Stimulated activated CD4-positive, alpha-beta T cell treated with anti-CD3 and anti-CD28 coated beads, Interleukin-15, amount 100 ng/mL, for 1 hour (primary cell): ENCODE measurements at places on chromosomes 2 and 18.

DNA sequence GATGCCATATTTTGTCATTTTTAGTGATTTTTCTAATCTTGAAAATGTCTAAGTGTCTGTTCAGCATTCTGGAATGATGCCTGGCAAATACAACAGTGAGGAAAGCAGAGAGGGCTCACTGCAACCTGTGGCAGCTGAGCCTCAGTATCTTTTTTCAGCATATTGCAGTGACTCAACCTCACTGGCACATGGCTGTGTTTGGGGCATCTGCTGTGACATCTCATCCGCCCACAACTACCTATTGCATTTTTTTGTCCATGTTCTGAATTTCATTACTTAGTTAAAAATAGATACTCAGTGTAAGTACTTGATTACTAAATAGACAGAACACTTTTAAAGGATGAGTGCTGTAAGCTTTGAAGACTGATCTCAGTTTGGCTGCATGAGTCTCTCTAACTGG, 10.7 kb downstream of the BABAM2 start:
- DNase-seq, result peak; percentile 13

DNA sequence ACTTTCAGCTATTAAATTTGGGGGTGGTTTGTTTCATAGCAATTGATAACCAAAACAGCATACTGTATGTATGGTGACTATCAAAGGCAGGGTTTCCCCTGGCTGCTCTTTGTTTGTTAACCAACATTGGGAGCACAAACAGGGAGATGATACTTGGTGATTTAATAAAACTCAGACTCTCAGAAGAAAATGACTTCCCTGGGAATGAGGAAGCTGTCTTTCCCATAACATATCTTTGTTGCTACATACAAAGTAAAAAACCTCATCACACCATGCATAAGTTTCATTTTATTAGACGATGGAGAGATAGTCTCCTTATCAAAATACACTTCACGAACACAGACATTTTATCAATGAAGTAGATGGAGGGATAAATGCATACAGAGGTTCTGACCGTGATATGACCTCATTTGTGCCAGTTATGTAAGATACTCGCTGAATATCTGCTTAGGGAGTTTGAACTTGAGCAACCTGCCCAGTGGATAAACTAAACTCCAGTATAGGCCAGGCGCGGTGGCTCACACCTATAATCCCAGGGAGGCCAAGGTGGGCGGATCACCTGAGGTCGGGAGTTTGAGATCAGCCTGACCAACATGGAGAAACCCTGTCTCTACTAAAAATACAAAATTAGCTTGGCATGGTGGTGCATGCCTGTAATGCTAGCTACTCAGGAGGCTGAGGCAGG, 3.8 kb upstream of the NFE2L2 start:
- DNase-seq, result no peak

DNA sequence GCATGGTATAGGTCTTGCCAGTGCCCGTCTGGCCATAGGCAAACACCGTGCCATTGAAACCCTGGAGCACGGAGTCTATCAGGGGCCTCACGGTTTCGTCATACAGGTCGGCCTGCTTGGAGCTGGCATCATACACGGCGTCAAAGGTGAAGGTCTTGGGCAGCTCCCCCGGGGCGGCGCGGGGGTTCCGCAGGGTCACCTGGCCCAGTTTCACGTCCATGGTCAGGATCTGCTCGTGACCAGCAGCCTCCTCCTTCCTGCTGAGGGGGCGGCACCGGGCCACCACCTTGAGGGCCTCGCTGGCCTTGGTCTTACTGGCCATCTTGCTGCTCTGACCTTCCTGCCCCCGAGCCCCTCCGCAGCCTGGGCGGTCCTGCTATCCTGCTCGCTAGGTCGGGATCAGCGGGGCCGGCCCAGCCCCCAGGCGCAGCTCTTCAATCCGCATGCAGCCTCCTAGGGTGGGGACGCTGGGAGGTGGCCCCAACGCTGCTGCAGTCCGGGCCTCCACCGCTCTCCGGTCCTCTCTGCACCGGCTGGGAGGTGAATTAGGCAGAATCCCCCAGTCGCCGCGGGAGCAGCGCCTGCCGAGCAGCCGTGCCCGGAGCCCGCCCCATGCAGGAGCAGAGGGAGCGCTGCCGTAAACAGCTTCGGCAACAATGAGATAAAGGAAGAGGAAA, 563 bp downstream of the KIF3C start:
- peak; percentile 2 for DNase-seq

DNA sequence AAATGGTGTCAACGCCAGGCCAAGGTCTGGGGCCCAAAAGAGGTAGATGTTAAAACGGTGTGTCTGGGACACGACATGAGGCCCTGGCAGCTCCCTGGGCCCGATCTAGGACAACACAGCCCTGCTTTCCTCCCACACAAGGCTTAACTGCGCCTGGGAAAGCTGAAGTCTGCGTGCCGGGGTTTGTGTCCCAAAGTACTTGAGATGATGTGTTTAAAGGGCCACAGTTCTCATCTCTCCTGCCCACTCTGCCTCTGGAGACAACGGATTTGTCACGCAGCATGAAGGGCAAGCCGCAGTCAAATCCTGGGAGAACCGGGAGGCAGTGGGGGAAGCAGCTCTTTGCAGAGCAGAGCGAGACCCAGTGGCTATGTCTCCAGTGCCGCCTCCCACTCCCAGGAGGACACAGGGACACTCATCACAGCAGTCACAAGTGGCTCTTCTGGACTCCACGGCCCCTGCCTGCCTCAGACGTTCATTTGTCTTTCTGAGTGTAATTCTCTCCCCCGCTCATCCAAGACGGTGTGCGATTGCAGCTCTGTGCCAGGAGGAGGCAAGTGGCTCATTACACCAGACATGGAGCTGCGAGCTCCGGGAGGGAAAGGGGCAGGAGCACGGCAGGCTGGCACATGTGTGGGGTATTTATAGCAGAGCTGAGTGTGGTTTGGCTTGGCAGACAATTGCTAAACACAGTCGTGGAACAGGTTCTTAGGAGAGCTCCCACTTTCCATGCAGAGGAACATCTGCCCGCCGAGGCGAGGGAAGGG, 57.7 kb upstream of the SEMA4C start:
- DNase-seq, result no peak

DNA sequence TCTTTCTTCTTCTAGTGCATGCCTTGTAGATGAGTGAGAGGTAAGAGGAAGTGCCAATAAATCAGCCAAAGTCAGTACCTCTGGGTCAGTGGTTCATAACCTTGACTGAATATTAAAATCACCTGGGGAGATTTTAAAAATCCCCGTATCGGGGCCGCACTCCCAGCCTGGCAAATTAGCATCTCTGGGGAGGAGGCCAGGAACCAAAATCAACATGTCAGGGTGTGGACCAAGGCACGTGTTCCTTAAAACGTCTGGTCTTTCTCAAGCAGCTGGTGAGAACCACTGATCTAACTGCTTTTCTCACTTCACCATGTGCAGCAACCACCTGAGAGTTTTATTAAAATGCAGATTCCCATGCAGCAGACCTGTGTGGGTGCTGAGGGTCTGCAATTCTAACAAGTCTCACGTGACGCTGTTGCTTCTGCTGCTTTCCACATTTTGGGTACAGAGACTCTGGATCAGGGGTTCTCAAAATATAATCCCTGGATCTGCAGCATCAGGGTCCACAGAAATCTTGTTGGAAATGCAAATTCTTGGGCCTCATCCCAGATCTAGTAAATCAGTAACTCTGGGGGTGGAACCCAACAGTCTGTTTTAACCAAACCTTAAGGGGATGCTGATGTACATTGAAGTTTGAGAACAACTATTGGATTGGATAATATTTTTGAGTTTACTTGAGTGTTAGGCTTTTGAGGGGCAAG, 49.5 kb downstream of the CHST9 start:
- no peak for DNase-seq

GRCh38 chr2:238731961-238732360, 115.9 kb upstream of the TWIST2 start:
- DNase-seq, result no peak
